ENCODE measurements at places on chromosomes 7 and 10. TPM values are rescaled to one million over a fixed set of nuclear protein-coding genes. Genes with fewer than 3 reads are reported as not detected.

Gene FUOM
- total RNA-seq = 0.80 TPM

Gene TLL2
- 0.29 TPM for total RNA-seq

Gene BAMBI
- 31.5 TPM for total RNA-seq

Gene RNF32
- 1.6 TPM for total RNA-seq

Gene NANOS1
- total RNA-seq = 4.7 TPM

Gene NRF1
- 15.7 TPM for total RNA-seq

Gene CLIP2
- 41.9 TPM for total RNA-seq

Gene CPA2
- total RNA-seq = 0.11 TPM

Gene MET
- total RNA-seq = 209 TPM

Gene JAKMIP3
- total RNA-seq = 0.51 TPM

Gene RPS24
- total RNA-seq = 2,498 TPM

Gene ATG9B
- total RNA-seq = not detected

Gene GLI3
- total RNA-seq = 4.3 TPM

Gene NRCAM
- total RNA-seq = 0.11 TPM

Gene GDF10
- 0.23 TPM for total RNA-seq

Measured in Daoy (cell line).